Stimulated activated CD8-positive, alpha-beta memory T cell treated with anti-CD3 and anti-CD28 coated beads, Interleukin-7, amount 100 ng/mL, for 4 hours (primary cell): ENCODE measurements at places on chromosomes 3 and 15.

GRCh38 chr3:98013411-98014267 lies 21.5 kb downstream of the GABRR3 start:
- no peak for DNase-seq

- DNase-seq, result no peak
Observed at GRCh38 chr3:172142864-172143451, 103.6 kb downstream of the FNDC3B start.

DNA sequence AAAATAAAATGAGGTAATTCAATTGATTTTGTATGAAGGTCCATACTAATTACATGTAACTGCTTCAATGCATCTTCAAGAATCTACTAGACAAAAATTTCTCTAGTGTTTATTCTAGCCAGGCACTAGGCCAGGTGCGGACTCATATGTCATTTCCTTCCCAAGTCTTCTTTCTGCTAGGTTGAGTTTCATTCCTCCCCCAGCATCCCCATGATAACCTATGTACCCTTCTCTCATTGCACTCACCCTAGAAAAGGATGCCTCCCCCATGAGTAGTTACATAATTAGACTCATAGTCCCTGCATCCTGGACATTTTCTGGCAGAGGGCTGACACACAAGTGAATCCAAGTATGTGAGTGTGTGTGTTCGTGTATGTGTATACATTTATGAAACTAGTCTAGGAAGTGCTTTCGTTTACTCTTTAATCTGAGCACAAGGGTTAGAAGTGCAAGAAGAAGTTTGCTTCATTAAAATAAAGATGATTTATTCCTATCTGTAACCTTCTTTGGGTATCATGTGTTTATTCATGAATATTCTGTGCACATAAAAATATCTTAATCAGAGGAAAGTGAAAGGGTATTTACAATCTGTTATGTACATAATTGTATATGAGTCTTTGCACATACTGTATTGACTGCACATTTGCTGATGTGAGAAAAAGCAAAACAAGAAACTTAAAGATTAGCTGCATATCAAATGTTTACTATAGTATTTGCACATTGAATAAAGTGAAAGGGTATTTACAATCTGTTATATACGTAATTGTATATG lies 585.6 kb upstream of the ZNF717 start:
- no peak for DNase-seq

DNA sequence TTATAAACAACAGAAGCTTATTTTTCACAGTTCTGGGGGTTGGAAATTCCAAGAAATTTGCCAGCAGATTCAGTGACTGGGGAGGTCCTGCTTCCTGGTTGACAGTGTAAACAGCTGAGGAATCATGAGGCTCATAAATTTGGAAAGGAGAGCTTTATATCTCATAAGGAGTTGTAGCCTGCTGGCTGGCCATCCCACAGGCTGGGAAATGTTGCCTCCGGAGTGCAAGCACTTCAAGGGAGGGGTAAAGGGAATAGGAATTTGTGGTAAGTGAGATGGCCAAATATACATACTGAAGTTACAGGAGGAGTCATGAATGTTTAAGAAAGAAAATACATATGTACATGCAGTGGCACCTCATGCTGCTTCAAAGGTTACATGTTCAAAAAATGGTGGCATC lies 217.2 kb upstream of the CBLB start:
- DNase-seq, result no peak

DNA sequence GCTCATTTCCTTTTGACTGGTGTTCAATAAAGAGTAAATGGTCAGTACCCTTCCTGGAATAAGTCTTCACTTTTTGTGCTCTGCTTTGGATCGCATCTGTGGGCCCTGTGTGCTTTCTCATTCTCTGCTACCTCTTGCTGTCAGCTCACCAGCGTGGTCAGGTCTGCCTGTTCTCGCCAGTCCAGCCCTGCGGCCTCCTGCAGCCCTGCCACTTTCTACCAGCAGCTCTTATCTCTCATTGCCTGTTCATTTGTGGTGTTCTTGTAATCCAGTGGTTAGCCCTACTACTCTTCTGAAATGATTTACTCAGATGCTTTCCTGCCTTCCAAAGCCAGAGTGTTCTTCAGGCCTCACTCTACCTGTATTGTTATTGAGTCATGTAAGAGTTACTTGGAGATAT lies 54.8 kb downstream of the CHCHD6 start:
- DNase-seq, result no peak

- no peak for DNase-seq
Observed at GRCh38 chr15:50009634-50010033, 109.4 kb downstream of the ATP8B4 start.

DNA sequence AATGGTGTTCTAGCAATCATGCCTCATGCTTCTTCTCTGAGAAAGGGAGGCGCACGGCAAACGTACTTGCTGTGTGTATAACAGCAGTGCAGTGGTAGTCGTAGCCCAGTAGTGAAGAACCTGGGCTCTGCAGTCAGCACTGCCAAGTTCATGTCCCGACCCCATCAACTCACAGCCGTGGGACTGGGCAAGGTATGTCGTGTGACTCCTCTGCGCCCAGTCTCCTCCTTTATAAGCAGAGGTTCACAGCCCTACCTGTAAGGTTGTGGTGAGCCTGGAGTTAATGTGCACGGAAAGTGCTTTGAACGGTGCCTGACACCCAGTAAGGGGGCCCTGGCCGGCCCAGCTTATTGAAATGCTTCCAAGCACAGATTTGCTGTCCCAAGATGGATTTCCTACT lies 26.6 kb downstream of the EHD4 start:
- no peak for DNase-seq

DNA sequence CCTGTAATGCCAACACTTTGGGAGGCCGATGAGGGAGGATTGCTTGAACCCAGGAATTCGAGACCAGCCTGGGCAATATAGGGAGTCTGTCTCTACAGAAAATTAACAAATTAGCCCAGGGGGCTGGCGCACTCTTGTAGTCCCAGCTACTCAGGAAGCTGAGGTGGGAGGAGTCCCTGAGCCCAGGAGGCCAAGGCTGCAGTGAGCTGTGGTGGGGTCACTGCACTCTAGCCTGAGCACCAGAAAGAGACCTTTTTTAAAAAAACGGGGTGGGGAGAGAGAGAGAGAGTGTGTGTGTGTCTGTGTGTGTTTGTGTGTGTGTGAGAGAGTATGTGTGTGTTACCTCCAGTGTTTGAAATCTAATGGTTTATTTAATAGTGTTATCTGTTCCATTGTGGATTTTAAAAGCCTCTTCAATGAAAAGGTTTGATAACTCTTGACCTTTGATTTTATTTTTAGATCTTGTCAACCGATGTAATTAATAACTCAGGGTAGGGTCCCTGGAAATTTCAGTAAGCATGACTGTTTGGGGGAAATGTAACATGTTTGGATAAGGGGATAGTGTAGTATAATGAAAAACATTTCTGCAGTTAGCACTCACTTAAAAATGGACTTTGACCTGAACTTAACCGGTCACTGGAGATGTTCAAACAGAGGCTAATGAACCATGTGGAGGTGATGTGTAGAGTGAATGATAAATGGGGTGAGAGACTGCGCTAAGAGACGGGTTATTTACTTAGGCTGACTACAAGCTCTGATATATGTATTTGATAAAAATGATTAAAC lies 29.7 kb downstream of the LRCH3 start:
- DNase-seq, result no peak

- DNase-seq, result no peak
Observed at GRCh38 chr3:183161552-183162336, 790 bp downstream of the LAMP3 start.

- DNase-seq, result no peak
Observed at GRCh38 chr3:107861904-107862303, 228.9 kb downstream of the CD47 start.

DNA sequence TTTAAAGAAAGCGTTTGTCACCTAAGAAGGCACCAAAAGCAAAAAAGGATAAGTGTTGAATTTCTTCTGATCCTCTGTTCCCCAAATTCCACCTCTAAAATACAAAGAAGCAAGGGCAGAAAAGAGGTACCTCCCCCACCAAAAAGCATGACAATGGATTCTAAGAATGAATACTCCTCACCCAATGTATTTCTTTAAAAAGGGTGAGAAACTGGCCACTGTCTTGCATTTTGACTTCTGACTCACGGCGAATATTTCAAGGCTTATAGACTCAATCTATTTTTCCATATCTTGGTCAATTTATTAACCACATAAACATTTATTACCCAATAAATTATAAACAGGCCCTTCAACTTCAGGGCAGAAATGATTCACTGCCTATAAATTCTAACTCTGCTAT lies 131.1 kb downstream of the NR1I2 start:
- DNase-seq, result no peak

GRCh38 chr15:38066612-38067011 lies 132.2 kb downstream of the TMCO5A start:
- DNase-seq, result no peak

DNA sequence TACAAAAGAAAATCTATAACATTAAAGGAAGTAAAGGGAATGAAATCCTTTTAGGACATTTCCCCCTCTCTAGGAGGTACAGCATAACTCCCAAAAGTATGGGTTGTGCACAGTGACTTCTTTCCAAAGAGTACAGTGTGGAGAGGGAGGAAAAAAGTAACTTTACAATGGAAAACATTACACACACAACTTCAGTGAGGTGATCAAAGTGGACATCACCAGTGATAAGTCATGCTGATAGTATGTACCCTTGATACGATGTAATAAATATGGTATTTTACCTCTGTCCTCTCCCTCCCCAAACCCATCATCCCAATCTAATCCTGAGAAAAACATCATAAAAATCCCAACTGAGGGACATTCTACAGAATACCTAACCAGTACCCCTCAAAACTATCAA lies 10.8 kb downstream of the PLD1 start:
- DNase-seq, result no peak

DNA sequence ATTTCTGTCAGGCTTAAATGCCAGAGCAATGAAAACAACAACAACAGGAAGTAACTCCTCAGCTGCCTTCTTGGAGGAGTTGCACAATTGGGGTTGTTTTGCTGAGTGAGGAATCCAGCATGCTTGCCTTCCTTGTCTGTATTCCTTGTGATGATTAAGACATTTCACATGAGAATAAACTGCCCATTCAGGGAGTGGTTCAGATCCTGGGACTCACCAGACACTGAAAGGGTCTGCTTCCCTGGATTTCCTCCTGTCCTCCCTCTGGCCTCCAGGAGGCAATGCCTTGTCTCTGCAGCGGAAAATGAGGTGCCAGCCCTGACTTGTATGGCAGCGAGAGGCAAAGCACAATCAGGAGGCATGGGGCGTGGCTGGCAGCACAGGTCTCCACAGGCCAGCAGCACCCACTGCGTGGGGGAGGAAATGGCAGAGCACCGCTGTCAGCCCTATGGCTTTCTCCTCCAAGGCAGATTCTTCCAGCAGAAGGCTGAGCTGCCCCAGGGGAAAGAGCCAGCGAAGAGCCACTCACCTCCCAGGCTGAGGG lies 41.5 kb downstream of the RBP2 start:
- DNase-seq, result no peak

DNA sequence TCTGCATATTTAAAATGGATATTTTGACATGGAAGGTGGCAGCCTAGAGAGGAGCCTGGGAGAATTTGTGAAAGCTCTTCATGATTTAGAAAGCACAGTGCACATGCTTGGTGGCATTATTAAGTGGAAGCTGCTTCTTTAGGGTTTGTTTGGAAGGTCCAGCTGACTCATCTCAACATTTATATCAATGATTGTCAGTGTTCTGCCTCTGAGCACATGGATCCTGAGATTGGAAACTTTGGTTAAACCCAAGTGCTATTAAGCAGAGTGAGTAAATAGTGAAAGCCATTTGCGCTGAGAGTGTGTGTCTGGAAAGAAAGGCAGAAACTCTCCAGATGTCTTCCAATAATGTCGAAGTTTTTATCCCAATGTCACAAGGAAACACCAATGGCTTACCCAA lies 7.4 kb downstream of the NOX5 start:
- no peak for DNase-seq

DNA sequence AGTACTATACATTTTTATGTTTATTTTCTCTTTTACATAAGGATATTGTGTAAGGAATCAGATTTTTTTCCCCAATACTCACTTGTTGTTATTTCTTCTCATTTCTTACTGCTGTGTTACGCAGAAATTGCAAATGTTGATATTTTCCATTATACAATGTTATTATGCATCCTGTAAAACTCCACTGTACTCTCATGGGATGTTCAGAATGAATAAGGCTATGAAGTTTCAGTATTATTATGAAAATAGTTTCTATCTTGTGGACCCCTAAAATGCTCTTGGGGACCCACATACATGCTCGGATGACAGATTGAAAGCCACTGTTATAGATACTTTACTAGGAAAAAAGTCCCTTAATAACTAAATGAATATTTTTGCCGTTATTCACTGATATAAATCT lies 329.4 kb downstream of the EPHA3 start:
- no peak for DNase-seq

- no peak for DNase-seq
Observed at GRCh38 chr3:120028271-120029047, 65.8 kb downstream of the GSK3B start.

DNA sequence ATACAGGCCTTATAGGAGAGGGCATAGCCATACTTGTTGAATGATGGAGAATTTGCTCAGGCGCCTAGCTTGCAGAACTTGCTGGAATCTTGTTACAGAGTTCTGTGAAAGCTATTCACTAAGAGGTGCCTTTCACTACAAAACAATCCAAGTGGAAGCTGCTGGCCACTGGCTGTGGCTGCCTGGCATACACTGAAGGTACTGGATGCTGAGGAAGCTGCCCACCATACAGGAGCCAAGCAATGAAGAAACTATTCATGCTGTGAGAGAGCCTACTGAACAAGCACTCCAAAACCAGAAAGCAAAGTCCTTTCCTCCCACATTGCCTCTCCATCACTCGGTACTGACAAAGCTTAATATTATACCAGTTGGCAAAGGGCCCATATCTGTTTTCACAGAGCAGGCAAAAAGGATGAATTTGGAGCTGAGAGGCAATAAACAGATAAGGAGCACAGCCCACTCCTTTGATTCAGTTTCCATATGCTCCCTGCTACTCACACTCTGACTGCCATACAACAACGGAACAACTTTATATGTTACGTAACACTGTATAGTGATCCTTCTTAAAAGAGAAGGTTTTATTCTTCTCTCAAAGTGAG lies 192.6 kb upstream of the ALCAM start:
- no peak for DNase-seq

DNA sequence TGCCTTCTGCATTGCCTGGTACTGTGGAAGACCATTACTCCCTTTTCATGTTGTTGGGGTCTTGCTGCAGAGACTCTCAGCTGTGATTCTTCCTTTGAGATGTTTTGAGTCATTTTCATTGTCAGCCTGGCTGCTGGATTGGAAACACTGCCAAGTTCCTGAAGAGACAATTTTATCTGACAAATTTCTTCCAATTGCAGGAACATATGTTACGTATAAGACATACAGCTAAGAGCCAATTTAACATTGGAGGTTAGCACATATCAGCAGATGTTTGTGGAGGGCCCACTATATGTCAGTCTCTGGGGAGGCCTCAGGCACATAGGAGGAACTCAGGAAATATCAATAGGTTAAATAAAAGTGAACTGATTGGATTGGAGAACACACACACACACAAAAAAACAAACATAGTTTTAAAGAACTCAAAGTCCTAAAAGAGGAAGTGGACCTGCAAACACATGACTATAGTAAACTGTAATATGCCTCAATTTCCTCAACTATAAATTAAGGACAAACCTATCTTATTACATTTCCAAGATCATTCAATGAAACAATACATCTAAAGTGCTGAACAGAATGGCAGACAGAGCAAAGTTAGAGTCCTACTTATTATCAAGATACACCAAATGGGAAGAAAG lies 172.3 kb downstream of the MYRIP start:
- DNase-seq, result no peak
